Activated T-cell treated with anti-CD3 and anti-CD28 coated beads for 48 hours (primary cell): ENCODE measurements at places on chromosomes 4 and X.

- peak; percentile 57 for DNase-seq
Measured at GRCh38 chr4:15755321-15756155, 22.6 kb upstream of the CD38 start.

GRCh38 chrX:120672389-120672788 lies 42.5 kb upstream of the C1GALT1C1 start:
- no peak for DNase-seq

DNA sequence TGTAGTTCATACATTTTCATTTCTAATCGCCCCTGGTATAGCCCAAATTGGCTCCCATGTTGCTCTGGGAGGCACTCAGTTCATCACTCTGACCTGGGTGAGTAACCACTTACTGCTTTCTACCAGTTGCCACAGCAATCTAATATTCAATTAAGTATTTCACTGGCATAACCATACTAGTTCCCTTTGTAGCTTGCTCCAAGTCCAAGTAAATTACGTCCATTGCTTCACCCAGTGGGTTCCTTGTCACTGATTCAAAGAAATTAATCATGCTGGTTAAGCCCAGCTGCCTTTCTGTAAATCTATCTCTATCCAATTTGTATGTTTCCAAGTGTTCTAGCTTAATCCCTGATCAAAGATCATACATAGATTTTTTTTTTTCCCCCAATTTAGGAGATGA lies 92.0 kb upstream of the CBR4 start:
- no peak for DNase-seq

GRCh38 chrX:130885508-130885907 lies 17.5 kb downstream of the ENOX2 start:
- DNase-seq, result no peak

DNA sequence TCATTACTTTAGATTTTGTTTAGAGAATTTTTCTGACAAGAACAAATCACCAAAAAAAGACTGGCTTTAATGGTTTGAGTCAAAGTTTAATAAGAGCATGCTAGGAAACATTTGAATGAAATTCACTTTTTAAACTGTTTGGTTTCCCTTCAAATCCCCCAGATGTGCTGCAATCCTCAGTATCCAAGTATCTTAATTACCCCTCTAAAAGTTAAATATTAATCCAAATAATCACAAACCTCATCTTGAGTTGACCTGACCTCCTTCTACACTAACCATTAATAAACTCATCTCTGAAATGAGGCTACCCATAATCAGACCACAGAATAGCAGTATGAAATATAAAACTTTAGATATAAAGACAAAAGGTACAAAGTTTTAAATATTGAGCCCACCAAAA lies 10.1 kb downstream of the DHX15 start:
- no peak for DNase-seq

DNA sequence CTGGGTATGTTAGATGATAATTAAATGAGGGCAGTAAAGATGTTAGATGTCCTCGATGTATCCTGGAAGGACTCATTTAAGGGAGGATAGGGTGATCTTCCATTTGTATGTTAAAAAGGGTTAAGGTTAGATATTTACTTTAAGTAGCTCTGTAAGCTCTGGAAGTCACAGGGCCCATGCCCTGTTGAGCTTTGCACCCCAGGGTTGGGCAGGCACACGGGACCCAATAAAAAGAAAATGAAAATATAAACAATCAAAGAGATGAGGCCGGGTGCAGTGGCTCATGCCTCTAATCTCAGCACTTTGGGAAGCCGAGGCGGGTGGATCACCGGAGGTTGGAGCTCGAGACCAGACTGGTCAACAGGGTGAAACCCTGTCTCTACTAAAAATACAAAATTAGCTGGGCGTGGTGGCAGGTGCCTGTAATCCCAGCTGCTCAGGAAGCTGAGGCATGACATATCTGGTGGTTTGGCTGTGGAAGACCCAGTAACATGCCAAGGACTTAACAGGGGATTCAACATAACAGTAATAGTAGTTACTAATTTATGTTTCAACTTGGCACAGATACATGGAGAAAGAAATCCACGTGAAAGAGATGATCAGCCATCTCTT lies 16.9 kb upstream of the PHEX start:
- no peak for DNase-seq

DNA sequence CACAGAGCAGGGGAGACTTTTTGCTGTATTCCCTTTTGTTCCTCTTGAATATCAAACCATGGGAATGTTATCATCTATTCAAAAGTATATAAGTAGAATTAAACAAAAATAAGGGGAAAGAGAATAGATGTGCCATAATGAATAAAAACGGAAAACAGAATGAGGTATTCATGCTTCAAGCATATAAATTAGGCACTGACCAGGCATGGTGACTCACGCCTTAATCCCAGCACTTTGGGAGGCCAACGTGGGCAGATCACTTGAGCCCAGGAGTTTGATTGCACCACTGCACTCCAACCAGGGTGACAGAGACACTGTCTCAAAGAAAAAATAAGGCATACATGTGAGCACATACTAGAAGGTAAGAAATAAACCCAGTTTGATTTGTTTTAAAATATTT lies 16.3 kb upstream of the NEUROG2 start:
- DNase-seq, result no peak

- no peak for DNase-seq
Measured at GRCh38 chr4:105430811-105431210, 43.1 kb downstream of the PPA2 start.

DNA sequence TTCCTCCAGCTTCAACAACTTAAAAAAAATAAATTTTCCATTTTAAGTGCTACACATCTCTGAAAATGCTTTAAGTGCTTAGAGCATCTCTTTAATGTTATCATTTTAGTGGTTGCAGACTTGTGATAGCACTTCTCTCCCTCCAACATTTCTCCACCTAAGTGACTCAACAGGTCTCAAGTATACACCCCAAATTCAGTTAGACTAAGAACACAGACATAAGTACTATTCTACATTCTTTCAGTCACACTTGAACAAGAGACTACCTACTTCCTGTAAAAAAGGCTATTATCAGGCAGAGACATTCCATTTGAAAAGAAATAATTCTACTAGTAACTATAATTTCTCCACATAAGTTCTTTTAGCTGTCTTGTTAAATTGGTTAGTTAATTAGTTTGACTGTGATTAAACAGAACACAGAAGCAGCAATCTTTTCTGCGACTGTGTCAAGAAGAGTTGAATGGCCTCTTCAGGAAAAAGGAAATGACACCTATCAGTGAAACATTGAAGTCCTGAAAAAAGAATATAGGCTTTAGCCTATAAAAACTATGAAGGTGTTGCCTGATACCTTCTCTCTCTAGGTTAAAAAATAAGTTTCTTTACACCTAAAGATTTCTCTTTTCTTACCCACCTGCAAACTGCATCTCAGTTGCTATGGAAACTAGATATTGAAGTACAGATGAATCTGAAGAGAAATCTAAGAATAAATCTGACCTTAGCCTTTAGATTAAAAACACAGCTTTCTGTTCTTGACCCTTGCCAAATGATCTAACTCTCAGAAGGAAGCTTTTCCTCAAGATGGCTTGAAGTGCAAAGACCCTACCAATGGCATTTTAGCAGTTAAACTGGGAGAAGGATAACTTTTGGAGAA lies 18.0 kb downstream of the NAF1 start:
- no peak for DNase-seq

DNA sequence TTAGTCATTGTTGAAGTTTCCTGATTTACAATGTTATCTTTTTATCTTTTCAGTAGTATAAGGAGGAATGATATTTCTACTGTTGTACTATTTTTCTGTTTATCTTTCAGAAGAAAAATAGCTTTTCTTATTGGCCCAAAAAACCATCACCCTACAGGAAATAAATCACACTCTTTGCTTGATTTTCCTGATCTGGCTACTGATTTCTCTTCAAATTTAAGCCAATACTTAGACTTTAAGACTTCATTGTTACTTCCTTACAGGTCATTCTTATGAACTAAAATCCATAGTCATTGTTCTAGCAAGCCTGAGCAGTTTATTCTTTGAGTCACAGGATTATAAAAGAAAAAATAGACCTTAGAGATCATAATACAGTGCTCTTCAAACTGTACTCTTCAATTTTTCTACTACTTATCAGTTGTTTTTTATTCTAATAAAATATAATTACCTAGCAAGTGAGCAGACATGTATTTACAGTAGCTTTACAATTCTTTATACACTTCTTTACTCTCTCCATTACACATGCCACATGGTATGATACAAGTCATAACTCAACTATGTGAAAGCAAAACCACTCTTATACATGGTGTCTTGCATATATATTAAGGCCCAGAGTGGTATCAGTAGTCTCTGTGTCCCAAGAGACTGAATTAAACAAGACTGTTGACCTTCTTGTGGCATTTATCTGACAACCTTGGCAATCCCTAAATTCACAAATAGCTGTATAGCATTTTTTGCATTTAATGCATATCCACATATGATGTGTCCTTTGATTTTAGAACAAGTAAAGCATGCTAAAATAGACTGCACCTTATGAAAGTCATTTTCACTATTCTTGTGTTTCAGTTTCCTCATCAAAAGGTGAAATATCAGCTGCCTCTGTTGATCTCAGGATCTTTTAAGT lies 47.9 kb downstream of the TET2 start:
- no peak for DNase-seq

DNA sequence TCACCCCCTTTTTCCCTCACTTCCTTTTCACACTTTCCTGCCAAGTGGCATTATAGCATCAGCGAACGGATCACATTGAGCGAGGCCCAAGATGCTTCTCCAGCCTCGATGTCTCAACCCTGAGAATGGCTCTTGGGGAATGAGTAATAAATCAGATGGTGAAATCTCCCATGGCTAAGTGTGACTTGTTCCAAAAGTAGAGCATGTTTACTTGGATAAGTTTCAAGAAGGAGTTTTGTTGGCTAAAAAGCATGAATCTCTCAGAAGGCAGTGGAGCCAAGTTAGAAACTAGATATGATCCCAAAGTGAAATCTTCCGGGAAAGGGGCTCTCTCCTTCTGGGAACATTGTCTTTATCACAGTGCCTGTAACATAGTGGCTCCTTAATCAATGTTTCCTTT lies 316.3 kb downstream of the CAMK2D start:
- DNase-seq, result no peak

DNA sequence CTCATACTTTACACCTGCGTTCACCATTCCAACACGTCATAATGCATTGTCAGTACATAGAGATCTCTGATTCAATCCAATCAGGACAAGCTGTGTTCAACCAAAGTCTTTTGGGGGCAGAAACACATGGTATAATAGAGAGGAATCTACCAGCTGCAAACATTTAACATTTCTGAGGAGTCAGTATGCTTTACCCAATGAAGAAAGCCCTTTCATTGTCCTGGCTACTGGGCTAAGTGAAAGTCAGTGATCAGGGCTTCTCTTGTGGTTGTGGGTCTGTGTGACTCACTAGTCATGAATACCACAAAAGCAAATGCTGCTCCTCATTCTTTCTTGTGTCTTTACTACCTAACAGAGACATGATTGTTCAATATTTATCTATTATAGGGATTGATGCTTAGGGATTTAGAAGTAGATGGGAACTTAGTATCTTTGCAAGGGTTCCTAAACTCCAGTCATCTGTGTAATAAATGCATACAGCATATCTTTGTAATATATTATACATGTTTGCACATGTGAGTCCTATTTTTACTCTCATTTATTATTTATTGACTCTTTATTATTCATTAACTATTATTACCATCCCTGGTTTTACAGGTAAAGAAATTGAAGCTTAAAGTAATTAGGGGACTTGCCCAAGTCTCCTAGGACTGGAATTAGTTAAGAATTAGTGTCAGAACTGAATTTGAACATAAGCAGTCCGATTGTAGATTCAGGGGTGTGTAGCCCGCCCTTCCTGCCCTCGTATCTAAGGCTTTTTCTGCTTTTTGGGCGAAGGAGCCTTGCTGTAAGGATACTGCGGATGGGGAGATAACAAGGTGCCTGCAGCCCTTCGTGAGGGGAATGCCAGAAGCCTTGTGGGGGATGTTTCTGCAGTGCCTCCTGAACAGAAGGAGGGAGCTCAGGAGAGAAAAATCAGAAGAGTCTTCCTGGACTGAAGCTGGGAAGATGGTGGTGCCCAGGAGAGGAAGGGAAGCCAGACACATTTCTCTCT lies 353.1 kb upstream of the BOD1L1 start:
- DNase-seq, result no peak

- no peak for DNase-seq
Measured at GRCh38 chrX:109357706-109358105, 124.2 kb downstream of the GUCY2F start.

- no peak for DNase-seq
Measured at GRCh38 chr4:46945062-46945461, 36.0 kb upstream of the COX7B2 start.

DNA sequence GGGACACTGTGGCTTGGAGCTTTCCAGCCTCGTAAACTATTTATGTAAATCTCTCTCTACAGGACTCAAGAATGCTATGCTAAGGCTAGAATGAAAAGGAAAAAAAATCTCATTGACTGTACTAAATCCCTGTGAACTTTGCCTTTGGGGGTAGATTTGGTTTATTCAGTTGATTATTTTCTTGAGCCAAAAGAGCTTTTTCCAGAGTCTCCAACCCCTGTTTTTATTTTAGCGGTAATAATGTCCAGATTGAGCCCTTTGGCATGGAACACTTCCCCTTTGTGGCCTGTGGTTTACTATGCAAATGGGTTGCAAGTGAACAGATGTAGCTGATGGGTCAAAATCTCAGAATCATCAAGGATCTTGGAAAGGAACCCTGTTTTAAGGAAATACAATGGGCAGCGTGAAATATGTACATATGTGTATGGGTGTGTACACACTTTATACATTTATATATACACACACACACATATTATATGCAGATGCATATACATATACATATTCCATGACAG lies 72.9 kb downstream of the FAM9B start:
- DNase-seq, result no peak

DNA sequence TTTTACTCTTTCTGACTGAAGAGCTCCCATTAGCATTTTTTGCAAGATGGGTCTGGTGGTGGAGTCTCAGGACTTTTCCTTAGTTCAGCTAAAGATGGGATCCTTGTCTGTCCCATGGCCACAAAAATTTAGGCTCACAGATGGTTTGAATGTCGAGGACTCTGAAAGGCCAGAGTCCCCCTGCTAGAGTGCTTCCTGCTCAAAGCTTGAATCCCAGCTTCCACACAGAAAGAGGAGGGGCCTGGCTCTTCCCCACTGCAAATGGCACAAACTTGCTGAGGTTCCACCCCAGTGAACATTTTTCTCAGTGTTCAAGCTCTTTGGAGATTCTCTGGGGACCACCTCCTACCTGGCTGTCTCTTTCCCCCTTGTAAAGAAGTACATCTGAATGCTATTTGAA lies 64.7 kb upstream of the UGT2B15 start:
- no peak for DNase-seq

DNA sequence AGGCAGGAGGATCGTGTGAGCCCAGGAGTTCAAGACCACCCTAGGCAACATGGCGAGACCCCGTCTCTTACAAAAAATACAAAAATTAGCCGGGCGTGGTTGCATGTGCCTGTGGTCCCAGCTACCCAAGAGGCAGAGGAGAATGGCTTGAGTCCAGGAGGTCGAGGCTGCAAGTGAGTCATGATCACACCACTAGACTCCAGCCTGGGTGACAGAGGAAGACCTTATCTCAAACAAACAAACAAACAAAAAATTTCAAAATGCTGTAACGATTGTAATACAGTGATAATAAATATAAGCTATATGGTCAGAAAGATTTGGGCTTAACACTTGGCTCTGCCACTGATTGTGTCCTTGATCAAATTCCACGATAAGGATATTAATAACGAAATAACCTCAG lies 24.2 kb downstream of the SLC25A4 start:
- DNase-seq, result no peak
